Calu3 (cell line): ENCODE measurements at places on chromosomes 4 and X. TPM values are rescaled to one million over a fixed set of nuclear protein-coding genes. Genes with fewer than 3 reads are reported as not detected.
A peak's percentile ranks its signal among the peaks of the same experiment; 100 is the strongest.

GRCh38 chr4:159549098-159549518 is 446.2 kb downstream of the RAPGEF2 start:
- DNase-seq = no peak

DNA sequence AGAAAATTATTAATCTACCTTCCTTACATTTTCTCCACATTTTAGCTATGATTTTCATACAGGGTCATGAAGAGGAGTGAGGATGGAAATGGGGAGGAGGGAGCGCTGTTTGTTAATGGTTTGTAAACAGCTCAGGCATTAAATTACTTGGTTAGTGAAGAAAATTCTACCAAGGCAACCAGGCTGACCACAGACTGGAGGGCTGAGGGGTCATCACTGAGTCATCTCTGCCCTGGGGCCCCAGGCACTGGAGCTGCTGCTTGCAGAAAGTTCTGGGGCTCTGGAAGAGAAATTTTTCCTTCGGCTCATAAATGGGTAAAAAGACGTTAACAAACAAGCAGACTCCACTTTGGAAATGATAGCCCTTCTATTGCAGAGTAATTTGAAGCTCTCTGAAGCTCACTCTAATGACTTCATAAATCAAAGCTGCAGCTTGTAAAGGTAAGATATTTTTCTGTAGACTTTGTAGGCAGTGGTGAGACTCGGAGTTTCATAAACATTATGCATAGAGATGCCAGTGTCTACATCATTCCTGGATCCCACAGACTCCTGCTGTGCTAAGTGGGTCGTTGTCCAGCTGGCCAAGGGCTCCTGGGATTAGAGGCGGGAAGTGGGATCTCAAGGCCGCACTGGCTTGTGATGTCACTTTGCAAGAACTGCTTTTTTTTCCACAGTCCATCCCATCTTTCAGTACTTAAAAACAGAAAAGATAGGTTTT is 159.6 kb downstream of the PTTG2 start:
- DNase-seq = no peak

Gene P2RY4
- total RNA-seq = 0.32 TPM in 1 of 2 replicates, not detected in the other

GRCh38 chr4:19945501-19945900 is 306.2 kb upstream of the SLIT2 start:
- no peak for DNase-seq

Gene SYTL4
- 16.0 and 17.3 TPM in 2 replicates for total RNA-seq

DNA sequence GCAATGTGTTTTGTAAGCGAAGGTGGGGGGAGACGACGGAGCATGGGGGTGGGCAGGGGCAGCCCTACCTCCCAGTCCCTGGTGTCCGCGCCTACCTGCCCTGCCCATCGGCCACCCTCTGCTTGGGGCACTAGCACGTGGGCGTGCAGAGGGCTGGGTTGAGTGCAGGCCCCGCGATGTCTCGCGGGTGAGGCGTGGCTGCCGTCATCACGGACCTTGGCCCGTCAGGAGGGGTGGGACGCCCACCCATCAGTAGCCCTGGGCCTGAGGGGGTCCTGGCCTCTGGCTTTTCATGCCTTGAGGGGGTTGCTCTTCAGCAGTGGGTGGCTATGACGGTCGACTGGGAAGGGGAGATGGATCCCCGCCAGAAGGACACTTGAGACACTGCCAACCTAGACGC is 36.1 kb upstream of the GEMIN8 start:
- DNase-seq = no peak

GRCh38 chr4:93957186-93957585 is 128.6 kb downstream of the ATOH1 start:
- no peak for DNase-seq

GRCh38 chr4:78291277-78291676 is 234.2 kb downstream of the FRAS1 start:
- DNase-seq = no peak

GRCh38 chr4:166169111-166169510 is 296.1 kb downstream of the TLL1 start:
- no peak for DNase-seq

DNA sequence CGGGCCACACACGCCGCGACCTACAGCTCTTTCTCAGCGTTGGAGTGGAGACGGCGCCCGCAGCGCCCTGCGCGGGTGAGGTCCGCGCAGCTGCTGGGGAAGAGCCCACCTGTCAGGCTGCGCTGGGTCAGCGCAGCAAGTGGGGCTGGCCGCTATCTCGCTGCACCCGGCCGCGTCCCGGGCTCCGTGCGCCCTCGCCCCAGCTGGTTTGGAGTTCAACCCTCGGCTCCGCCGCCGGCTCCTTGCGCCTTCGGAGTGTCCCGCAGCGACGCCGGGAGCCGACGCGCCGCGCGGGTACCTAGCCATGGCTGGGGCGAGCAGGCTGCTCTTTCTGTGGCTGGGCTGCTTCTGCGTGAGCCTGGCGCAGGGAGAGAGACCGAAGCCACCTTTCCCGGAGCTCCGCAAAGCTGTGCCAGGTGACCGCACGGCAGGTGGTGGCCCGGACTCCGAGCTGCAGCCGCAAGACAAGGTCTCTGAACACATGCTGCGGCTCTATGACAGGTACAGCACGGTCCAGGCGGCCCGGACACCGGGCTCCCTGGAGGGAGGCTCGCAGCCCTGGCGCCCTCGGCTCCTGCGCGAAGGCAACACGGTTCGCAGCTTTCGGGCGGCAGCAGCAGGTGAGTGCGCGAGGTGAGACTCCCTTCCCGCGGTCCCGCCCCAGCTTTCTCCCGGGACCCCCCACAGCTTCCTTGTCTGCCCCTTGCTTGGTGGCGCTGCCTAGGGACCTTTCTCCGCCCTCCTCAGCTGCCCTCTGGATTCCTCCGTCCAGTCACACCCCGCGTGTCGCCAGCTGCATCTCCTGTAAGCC is 678 bp downstream of the BMP3 start:
- peak; percentile 16 for DNase-seq

Gene NEUROG2
- not detected in 2 replicates for total RNA-seq

Gene GC
- total RNA-seq = 0.90 and 2.5 TPM in 2 replicates

DNA sequence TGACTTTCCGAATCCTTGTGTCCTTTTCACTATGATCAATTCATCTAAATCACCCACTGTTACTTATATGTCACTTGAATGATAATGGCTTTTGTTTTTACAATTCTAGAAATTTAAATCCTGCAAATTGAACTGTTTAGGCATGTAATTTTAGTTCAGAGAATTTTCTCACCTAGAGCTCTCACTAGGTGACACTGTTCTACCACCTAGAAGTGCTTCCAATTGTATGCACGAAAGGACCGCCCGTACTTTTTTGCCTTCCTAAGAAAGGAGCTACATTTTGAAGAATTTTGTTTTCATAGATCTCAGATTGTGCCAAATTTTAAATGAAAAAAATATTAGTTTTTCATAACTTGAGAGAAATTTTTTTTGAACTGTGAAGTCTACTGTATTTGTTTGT is 481.6 kb upstream of the FSTL5 start:
- DNase-seq = no peak

DNA sequence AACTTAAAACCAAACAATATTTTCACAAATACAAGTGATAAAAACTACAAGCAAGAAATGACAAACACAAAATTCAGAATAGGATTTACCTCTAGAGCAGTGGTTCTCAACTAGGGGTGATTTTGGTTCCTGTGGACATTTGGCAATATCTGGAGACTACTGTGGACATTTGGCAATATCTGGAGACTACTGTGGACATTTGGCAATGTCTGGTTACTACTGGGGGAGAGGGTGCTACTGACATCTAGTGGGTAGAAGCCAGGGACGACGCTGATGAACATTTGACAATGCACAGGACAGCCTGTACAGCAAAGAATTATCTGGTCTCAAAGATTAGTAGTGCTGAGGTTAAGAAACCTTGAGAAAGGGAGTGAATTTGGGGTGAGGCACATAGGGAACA is 169.8 kb downstream of the CLCN4 start:
- DNase-seq = peak; percentile 30

GRCh38 chr4:52618795-52619590 is 40.1 kb downstream of the USP46 start:
- no peak for DNase-seq

DNA sequence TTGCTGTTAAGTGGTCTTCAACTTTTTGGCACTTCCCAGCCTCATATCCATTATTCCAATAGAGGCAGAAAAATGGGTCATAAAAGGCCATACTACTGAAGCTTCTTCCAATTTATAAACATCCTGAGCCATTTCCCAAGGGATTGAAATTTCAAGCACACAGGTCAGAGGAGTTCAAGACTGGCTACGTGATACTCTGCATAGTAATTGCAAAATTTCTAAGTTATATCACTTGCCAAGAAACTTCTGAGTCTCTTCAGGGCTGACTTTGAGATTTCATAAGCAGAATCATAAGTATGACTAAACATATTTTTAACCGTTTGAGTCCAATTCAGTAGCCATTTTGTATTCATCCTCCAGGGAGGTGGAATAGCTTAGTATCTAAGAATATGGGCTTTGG is 75.6 kb upstream of the RXFP1 start:
- no peak for DNase-seq

- DNase-seq = no peak
Observed at GRCh38 chr4:180636696-180637404, 1606.4 kb upstream of the TENM3 start.

Gene ARHGEF38
- total RNA-seq = 16.6 and 22.8 TPM in 2 replicates

GRCh38 chr4:65670331-65671031 is at the start of gene EPHA5:
TSS of gene EPHA5 (minus strand) at chr4:65670489. CDS start at chr4:65669742, 747 bp downstream.
- no peak for DNase-seq

DNA sequence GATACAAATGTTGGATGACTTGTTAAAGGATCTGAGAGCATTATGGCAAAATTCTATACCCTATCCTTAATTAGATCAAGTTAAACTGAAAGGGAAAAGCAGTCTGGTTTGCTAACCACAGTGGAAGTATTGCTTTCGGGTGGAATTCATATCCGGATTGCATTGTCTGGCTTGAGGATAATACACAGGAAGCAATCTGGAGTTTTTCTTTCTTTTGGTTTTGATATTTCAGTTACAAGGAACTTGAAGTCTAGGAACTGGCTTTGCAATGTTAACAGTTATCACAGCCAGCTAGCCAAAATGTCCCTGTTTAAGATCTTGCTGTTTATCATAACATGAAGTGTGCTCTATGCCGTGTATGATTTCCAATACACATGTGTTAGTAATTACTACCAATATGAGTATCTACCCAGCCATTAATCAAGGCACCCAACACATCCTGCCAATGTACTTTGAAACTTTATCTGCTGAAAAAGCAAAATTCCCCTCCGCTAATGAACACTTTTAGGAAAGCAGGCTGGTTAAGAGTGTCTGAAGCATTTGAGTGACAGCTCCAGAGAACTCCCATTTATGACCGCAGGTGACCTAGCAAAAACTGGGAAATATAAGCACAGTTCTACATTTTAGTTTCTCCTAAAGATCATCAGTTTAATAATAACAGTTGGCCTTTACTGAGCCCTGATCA is 146.4 kb downstream of the PALLD start:
- DNase-seq = no peak

GRCh38 chr4:22299678-22300077 is 216.2 kb downstream of the ADGRA3 start:
- no peak for DNase-seq

Gene EFHC2
- 0.95 and 1.7 TPM in 2 replicates for total RNA-seq

GRCh38 chr4:105994841-105995501 is 99.7 kb downstream of the NPNT start:
- no peak for DNase-seq

DNA sequence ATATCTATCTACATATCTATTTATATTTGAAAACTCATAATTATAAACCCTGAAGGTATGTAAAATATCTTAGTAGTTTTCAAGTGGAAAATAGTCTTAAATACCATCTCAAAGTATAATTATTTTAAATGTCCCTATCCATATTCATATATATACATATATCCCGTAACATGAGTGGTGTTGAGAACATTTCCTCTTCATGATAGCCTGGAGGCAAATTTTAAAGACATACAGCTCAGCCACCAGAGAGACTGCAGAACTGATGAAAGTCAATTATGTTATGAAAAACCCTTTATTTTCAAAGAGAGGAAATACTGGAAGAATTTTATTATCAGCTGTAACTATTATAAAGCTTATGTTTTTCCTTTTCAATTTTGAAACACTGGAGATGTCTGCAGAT is 1806.7 kb upstream of the PCDH7 start:
- DNase-seq = no peak

GRCh38 chr4:73922317-73922716 is 53.1 kb downstream of the CXCL1 start:
- no peak for DNase-seq

DNA sequence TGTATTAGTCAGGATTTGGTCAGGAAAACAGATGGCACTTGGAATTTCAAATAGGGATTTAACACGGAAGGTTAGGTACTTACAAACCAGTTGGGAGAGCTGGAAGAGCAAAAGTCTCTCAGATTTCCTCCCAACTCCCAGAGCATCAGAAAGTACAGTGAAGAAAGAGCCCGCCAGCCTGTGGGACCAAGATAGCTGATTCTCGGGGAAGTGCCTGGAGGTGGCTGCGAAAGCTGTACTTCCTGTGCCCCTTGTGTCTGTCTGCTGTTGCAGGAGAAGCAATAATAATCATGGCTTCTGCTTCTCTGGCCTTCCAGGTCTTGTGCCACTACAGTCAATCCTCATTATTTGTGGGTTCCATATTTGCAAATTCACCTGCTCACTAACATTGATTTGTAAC is 221.0 kb upstream of the BCOR start:
- no peak for DNase-seq

Gene FHL1
- total RNA-seq = 0.54 and 0.73 TPM in 2 replicates

Gene ADAMTS3
- 0.07 and 0.20 TPM in 2 replicates for total RNA-seq

Gene HS3ST1
- 80.8 and 86.7 TPM in 2 replicates for total RNA-seq

DNA sequence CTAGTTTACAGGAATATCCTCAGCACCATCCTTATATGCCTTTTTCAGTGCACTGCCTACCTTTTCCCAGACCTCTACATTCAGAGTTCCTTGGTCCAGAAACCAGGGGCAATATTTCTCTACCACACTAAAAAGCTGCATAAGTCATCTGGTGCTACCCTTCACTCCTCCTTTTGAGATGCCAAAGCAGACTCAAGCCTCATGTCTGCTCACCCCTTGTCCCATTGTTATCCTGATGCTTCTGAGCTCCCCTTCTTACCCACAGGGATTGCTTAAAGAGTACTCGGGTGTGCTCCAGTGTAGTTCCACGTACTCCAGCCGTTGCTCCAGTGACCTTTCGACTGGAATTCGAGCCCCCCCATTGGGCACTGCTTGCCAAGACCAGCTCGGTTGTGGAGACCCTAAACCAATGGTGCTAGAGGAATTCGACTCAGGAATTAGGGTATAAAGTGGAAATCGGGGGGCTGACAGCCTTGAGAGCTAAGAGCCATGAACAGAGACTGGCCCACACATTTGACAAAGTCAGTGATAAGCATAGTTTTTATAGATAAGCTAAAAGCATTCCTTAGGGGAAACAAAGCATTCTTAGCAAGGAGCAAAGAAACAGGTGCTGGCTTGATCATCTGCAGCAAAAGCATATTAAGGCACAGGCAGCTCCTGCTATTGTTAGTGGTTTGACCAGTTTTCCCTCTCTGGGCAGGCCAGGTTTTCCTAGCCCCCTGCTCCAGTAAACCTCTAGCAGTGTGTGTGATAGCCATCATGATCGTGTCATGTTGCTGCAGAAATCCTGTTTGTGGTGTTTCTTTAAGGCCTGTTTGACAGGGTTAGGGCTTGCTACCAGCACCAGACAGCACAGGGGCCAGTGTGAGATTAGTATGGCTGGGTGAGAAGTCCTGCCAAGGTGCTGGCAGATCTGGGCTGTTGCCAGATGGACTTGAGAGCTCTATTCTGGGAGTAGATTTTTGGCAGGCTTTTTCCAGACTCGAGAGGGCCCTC is 57.5 kb upstream of the WDR1 start:
- no peak for DNase-seq
